ENCODE measurements at places on chromosomes 1 and 21. TPM values are rescaled to one million over a fixed set of nuclear protein-coding genes. Genes with fewer than 3 reads are reported as not detected.

The TNFRSF1B gene
- 246 TPM for total RNA-seq

The FAM72A gene
- total RNA-seq = 21.3 TPM

The THEMIS2 gene
- total RNA-seq = 35.4 TPM

The SHE gene
- total RNA-seq = not detected

The CAMK2N1 gene
- 2.8 TPM for total RNA-seq

The WNT3A gene
- total RNA-seq = not detected

The PSMG1 gene
- 40.7 TPM for total RNA-seq

The LCE3E gene
- not detected for total RNA-seq

The ERICH3 gene
- not detected for total RNA-seq

The F13B gene
- not detected for total RNA-seq

The GBP6 gene
- 0.23 TPM for total RNA-seq

The AIRE gene
- total RNA-seq = not detected

The IRF6 gene
- 1.7 TPM for total RNA-seq

The SELE gene
- total RNA-seq = not detected

The RORC gene
- total RNA-seq = 1.2 TPM

The ATP8B2 gene
- 91.2 TPM for total RNA-seq

The EDARADD gene
- 3.6 TPM for total RNA-seq

The TFAP2E gene
- 1.2 TPM for total RNA-seq

The ELAVL4 gene
- total RNA-seq = not detected

The CA14 gene
- total RNA-seq = not detected

The RHOU gene
- total RNA-seq = 7.5 TPM

The TRABD2B gene
- not detected for total RNA-seq

The CHRNB2 gene
- not detected for total RNA-seq

The ZBTB8B gene
- not detected for total RNA-seq

The CATSPERE gene
- 1.1 TPM for total RNA-seq

The CENPL gene
- 34.0 TPM for total RNA-seq

The GRIK3 gene
- total RNA-seq = not detected

The RGS8 gene
- not detected for total RNA-seq

The ZNF683 gene
- 9.3 TPM for total RNA-seq

The OR2T2 gene
- total RNA-seq = not detected

The RGS13 gene
- total RNA-seq = 0.08 TPM

The ACTL8 gene
- not detected for total RNA-seq

The PIK3R3 gene
- total RNA-seq = 3.7 TPM

The SMIM12 gene
- total RNA-seq = 53.0 TPM

The TEX38 gene
- not detected for total RNA-seq

The ANKRD34A gene
- total RNA-seq = 2.8 TPM

The THEM5 gene
- total RNA-seq = not detected

The ENSA gene
- 161 TPM for total RNA-seq

The C1QTNF12 gene
- total RNA-seq = 4.4 TPM

The SORT1 gene
- 11.0 TPM for total RNA-seq

The CFAP298 gene
- 36.2 TPM for total RNA-seq

The S100A10 gene
- total RNA-seq = 544 TPM

The RIMKLA gene
- 3.7 TPM for total RNA-seq

The TPTE gene
- total RNA-seq = not detected

The SH2D2A gene
- total RNA-seq = 86.0 TPM

The MTARC1 gene
- not detected for total RNA-seq

The HSD11B1 gene
- total RNA-seq = not detected

The QSOX1 gene
- 22.8 TPM for total RNA-seq

The HRNR gene
- total RNA-seq = not detected

The PCAT6 gene
- total RNA-seq = not detected

The NHLH2 gene
- not detected for total RNA-seq

The PRELP gene
- total RNA-seq = not detected

The NFASC gene
- total RNA-seq = 0.14 TPM

The RNF223 gene
- total RNA-seq = not detected

Data from activated naive CD8-positive, alpha-beta T cell treated with anti-CD3 and anti-CD28 coated beads, Interleukin-2, amount 10 ng/mL, durations not matched to agents 7 days and 5 days (primary cell).